ENCODE measurements at places on chromosomes 3 and 15.

DNA sequence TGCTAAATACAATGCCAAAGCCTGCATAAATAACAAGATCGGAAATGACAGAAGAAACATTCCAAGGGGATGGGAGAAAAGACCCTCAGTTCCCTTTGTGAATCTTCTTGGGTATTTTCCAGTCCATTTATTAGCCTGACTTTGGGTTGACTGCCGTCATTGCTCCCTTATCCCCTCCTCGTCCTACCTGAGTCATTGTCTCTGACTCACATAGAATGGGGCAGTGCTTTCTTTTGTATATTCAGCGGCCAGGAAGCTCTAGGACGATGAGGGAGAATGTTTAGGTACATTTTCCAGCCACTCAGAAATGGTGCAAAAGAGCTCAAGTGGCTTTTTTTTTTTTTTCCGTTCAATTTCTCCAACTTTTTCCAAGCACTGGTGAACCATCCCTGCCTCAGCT lies 71.6 kb downstream of the KAT2B start:
- DNase-seq = no peak

DNA sequence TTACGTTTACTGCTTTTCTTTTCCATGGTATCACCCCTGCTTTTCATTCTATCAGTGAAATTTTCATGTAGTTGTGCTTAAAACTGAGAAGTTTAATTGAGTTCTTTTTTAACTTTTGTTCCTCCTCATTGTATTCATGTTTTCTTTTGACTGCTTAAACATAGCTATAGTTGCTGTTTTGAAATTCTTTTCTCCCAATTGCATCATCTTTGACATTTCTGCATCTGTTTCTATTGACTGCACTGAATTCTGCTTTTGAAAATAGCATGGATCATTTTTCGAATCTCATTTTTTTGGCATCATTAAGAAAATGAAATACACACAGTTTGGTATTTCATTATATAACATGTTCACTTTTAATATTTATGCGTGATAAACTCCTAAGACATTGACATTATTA lies 694.9 kb downstream of the MECOM start:
- DNase-seq = no peak

GRCh38 chr3:121883507-121883906 lies 10.7 kb upstream of the SLC15A2 start:
- no peak for DNase-seq

GRCh38 chr3:160224811-160225175 lies 429 bp upstream of the C3orf80 start:
- no peak for DNase-seq

GRCh38 chr3:110743202-110743601 lies 328.4 kb upstream of the NECTIN3 start:
- DNase-seq = no peak

DNA sequence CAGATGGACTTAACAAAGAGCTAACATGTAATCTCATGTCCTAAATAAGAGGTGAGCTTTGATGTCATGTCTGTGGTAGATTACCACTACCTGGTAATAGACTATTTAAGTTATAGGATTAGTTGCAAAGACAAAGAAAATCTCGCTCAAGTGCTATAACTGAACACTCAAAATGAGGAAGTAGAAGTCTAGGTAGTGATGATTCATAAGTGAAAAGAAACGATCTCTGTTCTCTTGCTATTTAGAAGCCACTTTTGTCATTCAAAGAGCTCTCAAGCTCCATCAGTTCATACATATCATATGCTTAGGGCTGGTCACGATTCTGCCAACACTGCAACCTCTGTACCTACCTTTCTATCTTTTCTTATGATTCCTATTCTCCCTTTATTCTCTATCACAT lies 110.9 kb downstream of the EDEM1 start:
- DNase-seq = no peak

DNA sequence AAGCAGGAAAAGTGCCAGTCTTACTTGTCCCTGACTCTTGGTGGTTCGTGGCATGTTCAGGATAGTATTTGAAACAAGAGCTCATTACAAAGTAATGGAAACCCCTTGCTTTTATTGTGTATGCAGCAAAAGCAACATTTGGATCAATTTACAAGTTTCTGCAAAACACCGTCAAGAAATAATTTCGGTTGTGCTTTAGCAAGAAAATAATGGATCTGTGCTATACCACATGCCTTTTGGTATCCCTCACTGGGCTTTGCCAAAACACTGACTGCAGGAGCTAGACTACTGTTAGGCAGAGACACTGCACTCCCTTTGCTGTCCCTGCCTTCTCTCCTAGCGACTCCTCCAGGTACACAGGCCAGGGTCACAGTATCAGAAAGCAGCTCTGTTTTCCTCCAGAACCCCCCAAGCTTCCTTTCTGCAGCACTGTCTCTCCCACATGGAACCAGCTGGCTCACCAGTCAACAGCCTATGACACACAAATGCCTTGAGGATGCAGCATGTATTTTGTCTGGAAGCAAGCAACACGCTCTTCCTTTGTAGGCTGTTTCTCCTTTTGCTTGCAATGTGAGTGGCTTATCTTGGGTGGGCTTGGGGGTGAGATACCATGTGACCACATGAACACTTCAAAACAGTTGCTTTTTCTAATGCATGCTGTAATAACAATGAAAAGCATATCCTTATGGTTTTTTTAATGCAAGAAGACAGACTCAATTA lies 111.4 kb downstream of the PGPEP1L start:
- DNase-seq = no peak

GRCh38 chr3:96803870-96804269 lies 10.5 kb upstream of the EPHA6 start:
- no peak for DNase-seq

DNA sequence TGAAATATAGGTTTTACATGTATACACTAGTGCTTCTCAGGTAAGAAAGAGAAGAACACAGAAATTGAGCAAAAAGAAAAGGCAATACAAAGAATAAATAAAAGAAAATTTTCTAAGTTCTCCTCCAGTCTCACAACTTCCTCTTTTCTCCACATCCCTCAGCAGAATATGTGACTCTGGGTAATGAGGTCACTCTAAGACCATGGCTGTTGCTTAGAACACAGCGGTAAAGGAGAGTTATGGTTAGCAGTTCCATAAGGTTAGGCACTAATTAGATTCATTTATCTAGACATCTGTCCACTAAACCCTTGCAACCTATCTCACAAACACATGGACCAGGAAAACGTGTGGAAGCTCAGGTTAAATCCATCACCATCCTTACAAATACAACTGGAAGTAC lies 47.9 kb downstream of the IGSF11 start:
- no peak for DNase-seq

DNA sequence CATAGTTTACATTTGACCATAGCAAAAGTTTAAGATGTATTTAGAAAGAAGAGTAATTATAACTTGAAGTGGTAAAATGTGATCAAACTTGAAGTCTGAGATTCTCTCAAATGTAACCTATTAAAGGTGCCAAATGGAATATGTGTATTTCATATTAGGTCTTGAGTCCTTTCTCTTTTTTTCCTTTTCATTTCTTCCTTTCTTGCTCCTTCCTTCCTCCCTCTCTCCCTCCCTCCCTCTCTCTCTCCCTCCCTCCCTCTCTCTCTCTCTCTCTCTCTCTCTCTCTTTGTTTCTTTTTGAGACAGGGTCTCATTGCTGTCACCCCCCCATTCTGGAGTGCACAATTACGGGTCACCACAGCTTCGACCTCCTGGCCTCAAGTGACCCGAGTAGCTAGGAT lies 47.7 kb downstream of the MAP2K5 start:
- DNase-seq = no peak

DNA sequence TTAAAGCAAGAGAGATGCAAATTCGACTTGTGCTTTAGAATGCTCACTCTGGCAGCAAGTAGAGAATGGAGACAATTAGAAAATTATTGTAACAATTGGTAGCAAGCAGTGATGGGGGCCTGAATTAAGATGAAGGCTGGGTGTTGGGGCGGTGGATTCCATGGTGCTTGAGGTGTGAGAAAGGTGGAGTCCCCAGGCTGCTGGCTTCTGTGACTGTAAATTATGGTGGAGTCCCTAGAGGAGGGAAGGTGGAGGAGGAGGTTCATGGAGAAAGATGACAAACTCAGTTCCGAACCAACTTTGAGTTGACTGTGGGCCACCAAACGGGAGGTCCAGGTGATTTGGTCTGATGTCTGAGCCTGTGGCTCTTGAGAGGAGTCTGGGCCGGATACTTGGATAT lies 10.7 kb upstream of the SMAD3 start:
- no peak for DNase-seq

- DNase-seq = no peak
Measured at GRCh38 chr15:69675731-69676130, 223.1 kb downstream of the RPLP1 start.

GRCh38 chr15:50315814-50316630 lies 39.0 kb downstream of the GABPB1 start:
- no peak for DNase-seq

DNA sequence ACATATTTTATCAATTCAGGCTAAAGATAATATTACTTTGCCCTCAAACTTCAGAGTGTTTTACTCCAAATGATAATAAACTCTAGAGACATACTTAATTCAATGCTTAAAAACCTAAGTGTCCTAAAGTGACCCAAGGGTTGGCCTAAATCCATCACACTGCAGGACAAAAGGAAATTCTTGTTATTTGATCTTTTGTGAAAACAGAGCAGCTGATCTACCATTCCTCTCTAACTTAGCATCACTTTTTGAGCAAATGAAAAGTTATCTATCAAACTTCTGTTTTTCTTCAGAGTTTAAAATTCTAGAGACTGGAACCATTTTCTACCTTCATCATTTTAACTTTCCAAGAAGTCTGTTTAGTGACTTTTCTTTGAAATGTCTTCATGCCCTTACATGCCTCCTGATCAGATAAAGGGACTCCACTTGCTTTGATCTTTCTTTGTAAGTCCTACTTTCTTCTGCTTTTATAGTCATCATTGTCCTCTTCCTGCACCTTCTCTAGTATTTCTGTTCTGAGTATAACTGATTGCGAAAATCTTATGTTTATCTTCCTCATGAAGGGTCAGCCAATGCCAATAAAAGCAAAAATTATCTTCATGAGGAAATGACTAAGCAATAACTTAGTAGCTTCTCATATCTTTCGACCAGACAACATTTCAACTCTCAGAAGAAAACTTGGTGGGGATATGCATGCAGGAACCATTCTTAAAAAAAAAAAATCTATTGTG lies 378.7 kb upstream of the TGFBR2 start:
- no peak for DNase-seq

DNA sequence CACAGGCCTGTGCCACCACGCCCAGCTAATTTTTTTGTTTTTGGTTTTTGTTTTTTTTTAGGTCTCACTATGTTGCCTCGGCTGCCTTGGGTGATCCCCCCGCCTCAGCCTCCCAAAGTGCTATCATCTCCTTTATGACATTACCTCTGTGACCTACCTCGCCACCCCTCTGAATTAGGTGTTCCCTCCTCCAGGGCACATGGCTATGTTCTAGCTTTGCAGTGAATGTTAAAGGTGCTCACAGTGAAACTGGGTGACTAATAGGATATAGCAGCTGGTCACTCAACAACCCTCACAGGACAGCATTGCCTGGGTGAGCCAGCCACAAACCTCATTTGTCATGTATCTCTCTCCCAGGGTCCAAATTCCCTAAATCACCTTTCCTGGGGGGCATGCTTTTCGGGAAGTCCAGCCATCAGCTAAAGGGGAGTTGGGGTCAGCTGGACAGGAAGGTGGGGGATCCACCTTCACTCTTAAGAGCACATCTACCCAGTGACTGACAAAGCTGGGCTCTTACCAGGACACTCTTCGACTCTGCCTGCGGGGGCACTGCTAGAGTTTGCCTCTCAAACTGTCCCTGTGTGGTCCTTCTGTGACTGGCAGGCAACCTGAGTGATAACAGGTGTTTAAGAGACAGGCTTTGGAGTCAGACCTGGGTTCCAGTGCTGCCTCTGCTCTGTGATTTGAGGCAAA lies 1.6 kb upstream of the TTLL3 start:
- DNase-seq = peak; percentile 4
